Smooth muscle cell of the pulmonary artery (primary cell): ENCODE measurements at places on chromosomes 3 and 15. TPM values are rescaled to one million over a fixed set of nuclear protein-coding genes. Genes with fewer than 3 reads are reported as not detected.

The GPR176 gene
- total RNA-seq = 147 and 182 TPM in 2 replicates

The RARB gene
- total RNA-seq = 5.2 and 10.2 TPM in 2 replicates

The SEMA3G gene
- 0.03 and 0.13 TPM in 2 replicates for total RNA-seq

The CAMKV gene
- total RNA-seq = not detected in 2 replicates

The ZNF662 gene
- 0.59 and 2.3 TPM in 2 replicates for total RNA-seq
